Mucosa of gallbladder (tissue), 1 donor: ENCODE measurements at places on chromosomes 3 and 15. TPM values are rescaled to one million over a fixed set of nuclear protein-coding genes. Genes with fewer than 3 reads are reported as not detected.

Gene GHSR
- total RNA-seq = not detected

Gene RSRC1
- 30.4 TPM for total RNA-seq

Gene STAB1
- 222 TPM for total RNA-seq

Gene GOLGA8G
- total RNA-seq = not detected

Gene PRKCI
- total RNA-seq = 25.2 TPM

- DNase-seq = peak; percentile 67
Observed at GRCh38 chr3:194536871-194537637, 50.3 kb upstream of the ATP13A3 start.

DNA sequence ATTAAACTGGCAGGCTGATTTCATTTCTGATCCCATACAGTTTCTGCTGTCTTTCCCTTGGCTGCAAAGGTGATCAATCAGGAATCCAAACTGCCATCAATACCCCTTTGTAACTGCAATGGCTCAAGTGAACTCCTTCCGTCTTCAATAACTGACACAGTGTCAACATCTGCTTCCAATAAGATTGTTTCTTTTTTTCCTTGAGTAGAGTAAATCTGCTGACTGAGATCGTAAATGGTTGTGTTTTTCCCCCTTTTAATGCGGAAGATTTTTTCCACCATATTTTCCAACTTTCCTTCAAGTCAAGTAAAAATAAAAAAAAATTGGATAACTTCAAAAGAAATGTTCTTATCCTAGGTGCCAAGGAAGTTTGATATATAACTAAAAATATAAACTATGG, 48.7 kb downstream of the VGLL3 start:
- DNase-seq = no peak

- peak; percentile 92 for DNase-seq
Observed at GRCh38 chr15:90594301-90594738, 64.6 kb downstream of the CRTC3 start.

- DNase-seq = no peak
Observed at GRCh38 chr15:63905131-63905530, 71.4 kb upstream of the HERC1 start.

- no peak for DNase-seq
Observed at GRCh38 chr3:22745321-22745720, 457.8 kb upstream of the UBE2E2 start.

DNA sequence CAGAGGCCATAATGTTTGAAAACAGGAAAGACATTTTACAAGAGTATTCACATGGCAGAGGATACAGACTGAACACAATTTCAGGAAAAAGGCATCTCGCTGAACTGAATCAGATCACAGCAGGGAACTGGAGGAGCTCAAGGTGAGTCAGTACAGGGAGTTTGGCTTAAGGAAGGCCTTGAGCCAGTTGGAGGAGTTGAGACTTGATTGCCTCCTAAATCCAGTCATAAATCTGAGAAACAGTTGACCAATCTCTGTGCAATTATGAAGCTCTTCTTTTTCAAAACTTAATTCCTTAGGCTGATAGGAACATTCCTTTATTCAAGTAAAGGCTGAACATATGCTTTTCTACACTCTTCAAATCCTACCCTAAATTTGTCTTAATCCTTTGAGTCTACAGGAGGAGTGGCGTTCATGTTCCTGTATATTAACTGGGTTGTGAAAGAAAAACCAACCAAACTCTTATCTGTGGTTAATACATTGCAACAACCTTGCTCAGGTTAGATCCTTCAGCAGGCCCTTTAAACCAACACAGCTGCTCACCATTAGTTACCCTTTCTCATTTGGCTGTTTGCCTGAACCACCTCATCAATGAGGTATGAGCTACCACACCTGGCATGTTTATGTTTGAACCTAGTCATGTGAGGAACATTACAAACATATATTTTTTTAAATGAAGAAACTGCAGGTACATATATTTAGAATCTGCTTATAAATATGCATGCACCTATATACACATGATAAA, 404.1 kb upstream of the ATP11B start:
- DNase-seq = no peak

DNA sequence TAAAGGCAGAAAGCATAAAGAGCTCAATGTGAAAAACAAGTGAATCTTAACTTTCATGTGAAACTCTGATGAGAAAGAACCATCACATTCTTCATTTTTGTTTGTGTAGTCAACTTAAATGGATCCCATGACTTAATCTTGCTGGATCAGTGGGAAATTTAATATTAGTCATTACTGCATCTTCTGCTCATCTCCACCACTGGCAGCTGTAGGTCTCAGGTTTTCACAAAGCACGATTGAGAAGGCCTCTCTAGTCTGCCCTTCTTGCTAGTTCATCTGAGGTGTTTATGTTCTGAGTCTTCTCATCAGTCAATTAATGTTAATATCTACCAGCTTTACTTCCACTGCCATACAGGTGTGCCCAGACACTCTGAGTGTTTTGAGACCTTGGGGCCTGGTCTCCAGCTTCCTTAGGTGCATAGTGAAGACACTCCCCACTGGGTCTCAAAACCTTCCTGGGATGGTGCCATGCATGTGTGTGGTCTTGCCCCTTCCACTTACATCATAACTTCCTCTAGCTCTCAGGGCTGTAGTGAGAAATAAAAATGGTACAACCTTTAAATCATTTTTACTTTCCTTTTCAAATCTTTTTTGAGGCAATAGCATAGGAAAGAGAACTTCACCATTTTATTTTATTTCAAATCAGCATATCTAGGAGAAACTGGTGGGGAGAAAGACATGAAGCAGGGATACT, 421.6 kb upstream of the CBLB start:
- DNase-seq = no peak

GRCh38 chr15:46778876-46779275, 938.4 kb upstream of the SEMA6D start:
- DNase-seq = no peak

- peak; percentile 52 for DNase-seq
Observed at GRCh38 chr15:80695099-80695910, at the start of gene ABHD17C. ABHD17C (plus strand) TSS chr15:80695310; CDS start chr15:80695430, 120 bp downstream.
